ENCODE measurements at places on chromosomes 11 and 22. TPM values are rescaled to one million over a fixed set of nuclear protein-coding genes. Genes with fewer than 3 reads are reported as not detected.

DNA sequence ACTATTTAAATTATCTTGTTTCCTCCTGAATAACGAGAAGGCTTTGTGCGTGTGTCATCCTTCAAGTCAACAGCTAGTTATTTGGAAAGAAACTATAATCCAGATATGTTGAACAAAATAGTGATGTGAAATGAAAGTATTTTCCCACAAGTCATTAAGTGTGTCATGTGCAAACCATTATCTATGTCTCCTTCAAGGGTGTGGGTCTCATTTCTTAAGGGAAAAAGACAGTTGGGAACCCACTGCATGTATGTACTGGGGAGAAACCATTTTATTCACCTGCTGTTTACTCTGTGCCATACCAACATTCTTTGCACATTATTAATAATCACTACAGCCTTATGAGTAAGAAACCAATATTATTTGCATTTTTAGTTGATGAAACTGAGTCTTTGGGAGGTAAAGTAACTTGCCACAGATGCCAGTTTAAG, 145.3 kb upstream of the CTSC start:
- no peak overlapping the region for H3K4me3 ChIP-seq
- no peak overlapping the region for H3K27ac ChIP-seq
- no peaks in the 10 kb centered on the region for H3K36me3 ChIP-seq
- H3K27me3 ChIP-seq: no peaks in the 10 kb centered on the region
- no peak for DNase-seq

DNA sequence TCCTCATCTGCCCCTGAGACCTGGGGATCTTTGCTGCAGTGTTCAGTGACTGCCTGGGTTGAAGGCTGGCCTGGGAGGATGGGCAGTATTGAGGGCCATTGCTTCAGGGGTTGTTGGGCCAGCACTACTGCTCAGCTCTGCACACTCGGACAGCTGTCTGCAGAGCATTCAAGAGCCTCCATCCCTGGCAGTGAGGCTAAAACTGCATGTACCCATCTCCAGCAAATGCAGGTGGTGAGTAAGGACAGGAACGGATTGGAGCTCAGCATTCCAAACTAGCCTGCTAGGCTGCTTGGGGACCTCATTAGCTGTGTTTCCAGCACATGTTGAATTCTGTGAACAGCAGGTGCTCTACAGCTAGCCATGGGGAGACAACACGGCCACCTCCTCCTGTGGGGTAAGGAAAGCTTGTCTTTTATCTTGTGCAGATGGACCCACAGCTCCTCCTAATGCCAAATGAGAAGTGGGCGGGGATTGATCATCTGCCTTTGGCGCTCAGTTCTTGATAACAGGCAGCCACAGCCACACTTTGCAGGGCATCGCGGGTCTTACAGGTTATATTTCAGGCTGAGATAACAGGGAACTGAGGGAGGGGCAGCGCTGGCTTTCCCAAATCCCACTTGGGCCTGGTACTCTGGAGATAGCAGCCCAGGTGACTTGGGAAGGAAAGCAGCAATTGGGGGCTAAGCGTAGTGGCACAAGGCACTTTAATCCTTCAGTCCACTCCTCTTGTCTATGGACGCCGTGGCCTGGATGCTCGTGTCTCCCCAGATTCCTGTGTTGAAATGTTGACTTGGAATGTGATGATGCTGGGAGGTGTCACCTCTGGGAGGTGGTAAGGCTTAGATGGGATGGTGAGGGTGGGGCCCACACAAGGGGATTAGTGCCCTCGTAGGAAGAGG, 254.5 kb upstream of the B3GAT1 start:
- DNase-seq: no peak
- H3K4me3 ChIP-seq: no peak overlapping the region
- no peaks in the 10 kb centered on the region for H3K36me3 ChIP-seq
- peaks cover 27% of the 10 kb centered on the region for H3K27me3 ChIP-seq
- H3K4me1 ChIP-seq: no peaks in the 10 kb centered on the region

DNA sequence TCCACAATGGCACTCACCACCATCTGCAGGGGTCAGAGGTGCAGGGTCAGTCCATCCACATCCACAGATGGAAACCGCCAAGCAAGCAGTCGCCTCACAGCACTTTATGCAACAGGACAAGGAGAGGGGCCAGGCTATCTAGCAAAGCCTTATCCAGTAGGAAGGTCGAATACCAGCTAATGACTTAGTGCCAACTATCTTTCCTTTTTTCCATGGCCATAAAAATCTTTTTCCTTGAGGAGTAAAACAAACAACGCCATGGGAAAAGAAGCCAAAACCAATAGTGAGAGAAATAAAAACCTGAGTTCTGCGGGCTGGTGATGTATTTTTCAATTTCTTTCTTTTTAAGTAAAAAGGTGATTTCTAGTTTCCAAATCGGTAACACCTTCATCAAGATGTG, 8.2 kb downstream of the SNX19 start:
- peaks cover 38% of the 10 kb centered on the region for H3K4me1 ChIP-seq
- H3K27me3 ChIP-seq: no peaks in the 10 kb centered on the region
- DNase-seq: no peak
- H3K36me3 ChIP-seq: peaks cover 83% of the 10 kb centered on the region
- H3K27ac ChIP-seq: peak overlapping the region; percentile 13

DNA sequence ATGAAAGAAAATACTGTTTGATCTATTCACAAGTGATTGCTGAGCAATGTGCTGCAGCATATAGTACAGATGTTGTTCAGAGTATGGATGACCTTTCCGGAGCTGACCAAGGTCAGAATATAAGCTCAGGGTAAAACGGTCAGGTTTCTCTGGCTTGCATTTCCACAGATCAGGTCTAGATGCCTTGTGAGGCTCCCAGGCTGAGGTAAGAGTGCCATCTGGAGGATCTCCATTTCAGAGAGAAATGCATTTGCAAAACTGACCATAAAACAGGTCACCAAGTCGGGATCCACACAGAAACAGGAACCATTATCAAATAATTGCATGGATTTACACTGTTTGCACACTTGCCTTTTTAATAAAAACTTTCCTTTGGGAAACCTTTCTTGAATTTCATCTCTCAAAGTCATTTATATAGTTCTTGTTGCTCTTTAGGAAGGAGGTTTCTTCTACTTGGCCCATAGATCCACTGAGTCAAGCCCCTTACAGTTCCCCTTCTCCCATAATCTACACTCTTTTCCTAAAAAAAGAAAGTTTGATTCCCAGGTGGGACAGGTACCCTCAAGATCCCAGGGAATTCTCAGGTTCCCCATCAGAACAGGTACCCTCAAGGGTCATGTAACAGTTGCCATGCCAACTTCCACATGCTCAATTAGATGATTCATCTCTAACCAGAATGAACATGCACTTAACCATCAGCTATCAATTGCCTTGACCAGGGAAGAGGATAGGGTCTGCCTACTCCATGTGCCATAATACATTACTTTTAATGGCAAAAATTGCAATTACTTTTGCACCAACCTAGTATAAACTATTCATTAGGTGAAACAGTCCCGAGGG, 25.0 kb upstream of the TMPRSS5 start:
- DNase-seq: peak; percentile 84
- no peaks in the 10 kb centered on the region for H3K4me1 ChIP-seq
- peaks cover 47% of the 10 kb centered on the region for H3K36me3 ChIP-seq

- peaks cover 16% of the 10 kb centered on the region for H3K4me1 ChIP-seq
- no peak overlapping the region for H3K27ac ChIP-seq
- H3K27me3 ChIP-seq: no peaks in the 10 kb centered on the region
- no peak overlapping the region for H3K4me3 ChIP-seq
Measured at GRCh38 chr11:86011175-86011574, 57.7 kb downstream of the PICALM start.

DNA sequence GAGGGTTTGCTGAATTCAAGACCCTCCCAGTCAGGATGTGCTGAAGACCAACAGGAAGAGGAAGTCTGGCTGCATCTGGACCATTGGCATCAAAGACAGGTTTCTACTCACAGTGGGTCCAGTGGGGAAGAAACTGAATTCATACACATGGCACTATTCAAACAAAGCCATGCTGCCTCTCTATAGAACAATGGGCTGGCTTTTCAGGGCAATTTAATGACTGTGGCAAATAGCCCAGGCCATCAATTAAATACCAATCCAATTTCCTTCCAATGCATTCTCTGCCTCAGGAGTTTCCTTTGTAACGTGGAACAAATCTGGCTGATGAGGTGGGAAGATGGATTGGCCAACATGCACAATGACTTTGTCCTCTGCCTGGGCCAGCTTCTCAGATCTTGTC, 98.6 kb downstream of the SEZ6L start:
- no peak for DNase-seq
- no peaks in the 10 kb centered on the region for H3K36me3 ChIP-seq
- peaks cover 3% of the 10 kb centered on the region for H3K27me3 ChIP-seq

DNA sequence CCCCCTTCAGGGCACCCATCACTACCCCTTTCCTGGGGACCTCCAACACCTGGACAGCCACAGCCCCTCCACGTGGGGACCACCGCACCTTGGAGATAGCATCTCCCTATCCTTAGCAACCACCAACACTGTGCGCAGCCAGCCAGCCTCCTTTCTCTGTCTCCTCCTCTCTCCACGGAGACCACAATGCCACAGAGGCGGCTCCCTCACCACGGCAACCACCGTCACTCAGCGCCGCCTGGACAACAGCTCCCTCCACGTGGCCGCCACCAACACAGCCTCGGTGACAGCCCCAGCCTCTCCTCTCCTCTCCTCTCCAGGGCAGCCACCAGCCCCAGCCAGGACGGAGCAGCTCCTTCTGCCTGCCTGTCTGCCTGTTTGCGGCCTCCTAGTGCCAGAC, 10.5 kb downstream of the ELFN2 start:
- peaks cover 24% of the 10 kb centered on the region for H3K4me1 ChIP-seq
- DNase-seq: peak; percentile 74
- H3K27me3 ChIP-seq: peaks cover 12% of the 10 kb centered on the region
- no peaks in the 10 kb centered on the region for H3K36me3 ChIP-seq

DNA sequence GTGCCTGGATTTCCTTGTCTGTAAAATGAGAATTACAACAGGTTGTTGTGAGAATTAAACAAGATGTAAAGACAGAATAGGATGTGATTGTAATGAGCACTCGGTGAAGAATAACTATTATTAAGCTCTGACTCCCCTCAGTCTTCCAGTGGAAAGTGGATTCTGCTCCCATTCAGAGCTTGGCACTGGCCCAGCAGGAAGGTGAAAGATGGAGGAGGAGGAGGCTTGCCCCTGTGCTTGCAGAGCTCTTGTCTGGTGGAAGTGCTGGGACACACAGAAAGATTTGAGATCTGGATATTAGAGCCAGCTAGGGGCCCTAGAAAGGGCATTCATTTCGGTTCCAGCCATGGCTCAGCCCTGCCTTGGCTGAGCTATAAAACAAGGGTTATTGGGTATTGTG, 28.2 kb downstream of the PHLDB1 start:
- H3K4me3 ChIP-seq: peak overlapping the region; percentile 40
- peak overlapping the region; percentile 76 for H3K27ac ChIP-seq
- peaks cover 49% of the 10 kb centered on the region for H3K36me3 ChIP-seq
- DNase-seq: no peak

GRCh38 chr22:22103078-22103875, 120.7 kb upstream of the TOP3B start:
- no peaks in the 10 kb centered on the region for H3K27me3 ChIP-seq
- H3K36me3 ChIP-seq: no peaks in the 10 kb centered on the region
- H3K4me3 ChIP-seq: no peak overlapping the region
- no peak for DNase-seq
- H3K4me1 ChIP-seq: no peaks in the 10 kb centered on the region
- no peak overlapping the region for H3K27ac ChIP-seq

DNA sequence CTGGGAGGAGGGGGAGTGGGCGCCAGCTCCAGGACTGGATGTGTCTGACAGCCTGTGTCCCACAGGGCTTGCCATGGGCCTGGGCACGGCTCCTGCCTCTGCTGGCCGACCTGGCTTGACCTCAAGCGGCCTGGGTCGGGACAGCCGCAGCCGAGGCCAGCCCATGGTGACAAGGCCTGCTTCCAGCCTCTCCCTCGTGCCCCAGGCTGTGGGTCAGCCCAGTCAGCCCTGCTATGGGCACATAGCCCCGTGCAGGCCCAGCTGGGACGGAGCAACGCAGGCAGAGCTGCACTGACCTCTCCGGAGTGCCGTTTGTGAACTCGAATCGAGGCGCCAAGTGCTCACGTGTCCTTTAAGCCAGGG, 17.9 kb downstream of the OSBPL5 start:
- no peaks in the 10 kb centered on the region for H3K27me3 ChIP-seq
- H3K4me1 ChIP-seq: peaks cover 60% of the 10 kb centered on the region
- H3K4me3 ChIP-seq: no peak overlapping the region
- no peaks in the 10 kb centered on the region for H3K36me3 ChIP-seq
- no peak for DNase-seq

DNA sequence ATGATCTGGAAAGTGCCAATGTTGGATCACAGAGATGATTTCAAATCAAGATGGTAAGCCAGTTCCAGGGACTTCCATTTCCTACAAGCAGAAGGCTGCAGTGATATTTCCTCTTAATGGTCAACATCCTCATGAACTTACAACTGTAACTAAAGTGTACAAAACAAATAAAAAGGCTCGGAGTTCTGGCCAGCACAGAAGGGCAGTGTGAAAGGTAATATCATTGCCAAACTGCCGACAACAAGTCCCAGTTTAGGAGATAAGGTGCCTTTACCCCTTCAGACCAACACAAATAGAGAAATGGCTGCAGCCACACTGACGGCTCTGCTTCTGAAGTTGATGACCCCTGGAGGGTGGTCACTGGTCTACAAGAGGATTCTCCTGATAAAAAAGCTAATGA, 91.1 kb downstream of the ETS1 start:
- peak overlapping the region; percentile 64 for H3K27ac ChIP-seq
- H3K4me3 ChIP-seq: no peak overlapping the region
- DNase-seq: no peak
- no peaks in the 10 kb centered on the region for H3K36me3 ChIP-seq

DNA sequence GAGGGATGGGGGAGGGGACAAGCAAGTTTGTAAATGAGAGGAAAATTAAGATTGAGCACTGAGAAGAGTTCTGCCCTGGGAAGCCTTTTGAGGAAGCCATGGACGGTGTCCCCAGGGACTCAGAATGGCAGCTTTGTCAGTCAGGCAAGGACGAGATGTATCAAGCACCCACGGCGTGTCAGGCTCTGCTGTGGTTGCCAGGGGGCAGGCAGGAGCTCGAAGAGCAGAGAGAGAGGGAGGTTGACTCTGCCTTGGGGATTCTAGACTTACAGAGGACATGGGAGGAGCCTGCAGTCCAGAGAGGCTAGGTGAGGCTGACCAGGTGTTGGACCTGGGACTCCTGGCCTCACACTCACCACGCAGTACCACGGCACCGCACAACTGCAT, 29.1 kb upstream of the SYT7 start:
- H3K4me1 ChIP-seq: peaks cover 11% of the 10 kb centered on the region
- no peak overlapping the region for H3K4me3 ChIP-seq
- no peak overlapping the region for H3K27ac ChIP-seq

- no peaks in the 10 kb centered on the region for H3K27me3 ChIP-seq
- H3K27ac ChIP-seq: no peak overlapping the region
- no peak for DNase-seq
- H3K4me1 ChIP-seq: no peaks in the 10 kb centered on the region
Measured at GRCh38 chr11:61901397-61901796, 10.1 kb upstream of the FADS3 start.

- no peak for DNase-seq
- no peaks in the 10 kb centered on the region for H3K27me3 ChIP-seq
- H3K4me1 ChIP-seq: peaks cover 24% of the 10 kb centered on the region
- H3K27ac ChIP-seq: no peak overlapping the region
- H3K36me3 ChIP-seq: no peaks in the 10 kb centered on the region
Measured at GRCh38 chr11:7551571-7551970, 37.8 kb downstream of the PPFIBP2 start.

The OR51G1 gene
- total RNA-seq: not detected

The IGSF9B gene
- 14.9 TPM for total RNA-seq

The MIAT gene
- 5.1 TPM for total RNA-seq

The PHETA2 gene
- total RNA-seq: 21.6 TPM

The GAL3ST3 gene
- not detected for total RNA-seq

The CENPM gene
- total RNA-seq: 64.3 TPM

The P2RY6 gene
- total RNA-seq: 1.3 TPM

The SMTNL1 gene
- total RNA-seq: not detected

The TSKU gene
- total RNA-seq: 20.4 TPM

The OR52N4 gene
- not detected for total RNA-seq
